ENCODE measurements at places on chromosomes 6 and 20. TPM values are rescaled to one million over a fixed set of nuclear protein-coding genes. Genes with fewer than 3 reads are reported as not detected.

STMND1 gene
- not detected for total RNA-seq

CFAP206 gene
- 0.22 TPM for total RNA-seq

NUS1 gene
- total RNA-seq = 8.8 TPM

BTNL2 gene
- total RNA-seq = not detected

- no peaks in the 10 kb centered on the region for H3K27me3 ChIP-seq
- no peak for DNase-seq
- H3K27ac ChIP-seq = no peak overlapping the region
- no peak overlapping the region for H3K4me3 ChIP-seq
- no peaks in the 10 kb centered on the region for H3K4me1 ChIP-seq
- H3K36me3 ChIP-seq = no peaks in the 10 kb centered on the region
Observed at GRCh38 chr6:13434777-13435176, 52.6 kb downstream of the GFOD1 start.

DNA sequence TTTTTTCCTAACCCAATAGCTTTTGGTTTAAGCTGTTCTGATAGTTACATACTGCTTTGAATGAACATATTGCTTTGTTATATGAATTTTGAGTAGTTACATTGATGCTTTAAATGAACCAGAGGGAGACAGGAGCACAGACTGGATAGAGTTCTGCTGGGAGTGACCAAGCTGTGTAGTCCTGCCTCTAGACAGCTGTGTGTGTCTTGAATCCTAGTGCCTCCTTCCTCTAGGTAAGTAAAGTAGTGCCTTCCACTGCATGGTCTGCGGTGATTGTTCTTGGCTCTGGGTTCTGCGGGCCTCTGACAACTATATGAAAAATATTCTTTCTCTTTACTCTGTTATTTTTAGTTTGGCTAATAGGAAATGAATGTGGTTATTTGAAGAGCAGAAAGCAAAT is 46.0 kb upstream of the ADGRG6 start:
- no peak overlapping the region for H3K4me3 ChIP-seq
- H3K36me3 ChIP-seq = no peaks in the 10 kb centered on the region
- no peak overlapping the region for H3K27ac ChIP-seq
- no peaks in the 10 kb centered on the region for H3K4me1 ChIP-seq

GRCh38 chr6:127301199-127301700 is 34.6 kb downstream of the RNF146 start:
- DNase-seq = peak; percentile 74
- H3K4me1 ChIP-seq = peaks cover 3% of the 10 kb centered on the region
- H3K27ac ChIP-seq = peak overlapping the region; percentile 17
- H3K4me3 ChIP-seq = no peak overlapping the region
- H3K27me3 ChIP-seq = no peaks in the 10 kb centered on the region
- H3K36me3 ChIP-seq = peaks cover 4% of the 10 kb centered on the region
